ENCODE measurements at places on chromosomes 13 and 19.

DNA sequence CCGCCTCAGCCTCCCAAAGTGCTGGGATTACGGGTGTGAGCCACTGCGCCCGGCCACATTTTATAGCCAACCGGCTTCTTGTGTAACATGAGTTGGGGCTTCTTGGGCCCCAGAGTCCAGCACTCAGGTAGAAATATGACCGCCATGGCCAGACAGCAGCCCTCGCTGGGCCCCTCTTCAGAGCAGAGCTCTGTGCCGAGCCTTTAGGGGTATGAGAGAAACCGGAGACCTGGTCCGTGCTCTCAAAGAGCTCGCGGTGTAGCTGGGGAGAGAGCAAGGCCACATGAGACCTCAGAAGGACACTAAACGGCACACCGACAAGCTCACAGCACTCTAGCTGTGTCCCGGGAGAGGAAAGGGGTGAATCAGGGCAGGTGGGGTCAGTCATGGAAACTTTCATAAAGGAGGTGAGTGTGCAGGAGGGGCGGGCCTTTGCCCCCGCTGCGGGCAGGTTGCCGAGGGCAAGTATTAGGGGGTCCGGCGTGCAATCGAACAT, 15.8 kb downstream of the ACTN4 start:
- no peak for DNase-seq

DNA sequence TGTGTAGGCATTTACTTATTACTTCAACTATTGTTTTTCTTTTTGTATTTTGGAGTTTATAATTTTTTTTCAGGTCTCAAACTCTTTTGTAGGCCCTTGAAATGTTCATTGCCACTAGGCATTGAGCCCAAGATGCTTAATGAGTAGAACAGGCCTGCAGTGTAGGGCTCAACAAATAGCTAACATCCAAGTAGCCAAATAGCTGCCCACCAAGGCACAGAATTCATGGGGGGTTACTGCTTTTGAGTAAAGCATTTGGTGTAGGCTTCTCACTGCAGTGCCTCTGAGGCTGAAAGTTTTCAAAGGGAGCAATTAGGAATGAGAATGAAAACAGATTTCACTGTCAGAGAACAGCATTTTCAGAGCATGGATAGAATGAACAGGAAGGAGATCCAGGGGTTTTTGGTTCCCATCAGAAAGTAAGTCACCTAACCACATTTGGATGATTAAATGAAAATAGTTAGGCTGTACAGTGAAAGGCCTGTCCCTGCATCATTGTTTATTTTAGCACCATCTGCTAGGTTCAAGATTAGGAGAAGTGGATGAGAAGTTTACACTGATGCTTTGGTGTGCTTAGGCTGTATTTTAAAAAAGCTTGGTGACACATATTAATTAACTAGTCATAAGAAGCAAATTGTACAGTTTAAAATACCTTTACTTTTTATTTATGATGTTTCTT, 61.0 kb downstream of the EDNRB start:
- no peak for DNase-seq

GRCh38 chr13:40756042-40756441, 14.9 kb downstream of the MRPS31 start:
- DNase-seq = no peak

DNA sequence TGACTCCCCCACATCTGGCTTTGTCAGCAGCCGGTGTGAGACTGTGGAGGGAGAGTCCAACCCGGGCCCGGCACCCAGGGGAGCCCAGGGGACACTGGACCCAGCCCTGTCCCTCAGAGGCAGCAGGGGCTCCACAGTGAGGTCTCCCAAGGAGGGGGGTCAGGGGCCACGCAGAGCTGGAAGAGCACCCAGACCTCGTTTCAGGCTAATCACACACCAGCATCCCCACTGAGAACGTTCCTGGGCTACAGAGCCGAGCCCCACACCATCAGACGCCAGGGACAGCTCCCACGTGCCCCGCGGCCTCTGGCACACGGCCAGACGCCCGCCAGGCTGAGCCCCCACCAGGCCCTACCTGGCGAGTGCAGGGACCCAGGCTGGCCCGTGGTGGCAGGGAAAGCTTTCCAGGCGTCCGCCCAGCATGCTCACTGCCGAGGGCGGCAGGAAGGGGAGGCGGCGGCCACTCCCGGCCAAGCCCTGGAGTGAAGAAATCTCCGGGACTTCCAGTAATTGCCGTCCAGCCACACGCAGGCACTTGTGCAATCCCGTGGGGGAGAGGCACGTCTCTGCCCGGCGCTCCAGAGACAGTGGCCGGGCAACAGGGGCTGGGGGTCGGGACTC, 19.2 kb downstream of the SBNO2 start:
- no peak for DNase-seq

DNA sequence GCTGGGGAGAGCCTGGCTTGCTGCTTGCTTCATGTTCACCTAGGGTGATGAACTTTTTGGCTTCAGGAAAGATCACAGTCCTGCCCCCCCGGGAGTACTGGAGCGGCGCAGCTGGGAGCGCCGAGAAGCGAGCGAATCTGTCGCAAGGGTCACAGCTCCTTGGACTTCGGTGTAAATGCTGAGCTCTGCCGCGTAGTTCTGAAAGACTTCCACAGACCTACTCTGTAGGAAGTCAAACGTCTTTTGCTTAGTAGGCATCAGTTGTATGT, 2.7 kb downstream of the ING1 start:
- no peak for DNase-seq

DNA sequence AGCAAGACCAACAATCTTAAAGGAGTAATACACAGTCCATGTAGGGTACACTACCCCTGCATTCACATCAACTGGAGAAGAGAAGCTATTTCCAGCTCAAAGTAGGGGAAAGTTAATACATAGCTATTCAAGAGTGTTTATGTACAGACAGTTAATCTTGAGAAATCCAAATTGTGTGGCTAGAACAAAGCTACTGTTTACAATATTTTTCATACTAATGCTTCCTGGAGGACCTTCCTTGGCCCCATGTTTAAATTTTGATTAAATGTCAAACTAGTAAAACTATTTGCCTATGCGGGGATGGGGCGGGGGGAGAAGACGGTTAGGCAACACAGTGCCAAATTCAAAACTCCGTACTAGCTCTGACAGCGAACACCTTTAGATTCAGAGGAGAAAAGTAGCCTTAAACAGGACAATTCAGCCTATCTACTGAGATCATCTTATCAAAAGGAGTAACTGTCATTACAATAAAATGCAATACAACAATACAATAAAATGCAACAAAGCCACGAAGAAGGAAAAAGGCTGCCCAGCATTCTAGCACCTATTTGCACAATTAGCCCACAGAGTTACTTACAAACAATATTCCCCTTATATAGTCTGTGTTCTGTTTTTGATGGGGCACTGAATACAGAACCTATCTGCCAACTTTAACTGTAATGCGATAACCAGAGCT, 29.1 kb downstream of the BRD4 start:
- no peak for DNase-seq

GRCh38 chr19:33420821-33421220, 47.3 kb downstream of the CEBPG start:
- DNase-seq = no peak

DNA sequence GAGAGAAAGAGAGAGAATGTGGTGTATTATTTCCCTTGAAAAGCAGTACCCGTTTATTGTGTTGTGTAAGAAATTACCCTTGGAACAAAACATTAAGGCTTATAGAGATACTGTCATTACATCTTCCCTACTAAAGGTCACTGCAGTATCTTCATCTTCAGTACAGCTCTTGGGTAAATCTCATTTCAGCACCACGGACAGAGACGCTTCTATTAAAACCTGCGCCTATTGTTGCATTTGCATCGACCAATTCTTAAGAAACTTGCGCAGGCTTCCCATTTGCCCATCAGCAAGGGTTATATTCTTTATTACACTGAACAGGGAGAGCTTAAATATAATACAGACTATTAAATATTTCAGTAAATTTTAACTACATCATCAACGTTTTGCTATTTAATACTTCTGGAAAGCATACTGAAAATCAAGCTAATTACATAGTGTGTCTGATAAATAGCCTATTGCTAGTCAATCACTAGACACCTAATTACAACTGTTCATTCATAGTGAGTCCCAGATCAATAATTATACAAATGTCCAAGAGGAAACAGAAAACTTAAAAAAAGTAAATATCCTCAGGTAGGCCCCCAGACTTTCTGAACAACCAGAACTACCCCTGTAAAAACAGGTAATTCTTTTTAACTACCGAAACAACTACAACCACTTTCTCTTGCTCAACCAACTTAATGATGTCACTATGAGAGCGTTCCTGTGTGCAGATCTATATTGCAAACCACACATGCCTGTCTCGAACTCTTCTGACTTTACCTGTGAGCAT, 350.6 kb downstream of the LIG4 start:
- DNase-seq = no peak

DNA sequence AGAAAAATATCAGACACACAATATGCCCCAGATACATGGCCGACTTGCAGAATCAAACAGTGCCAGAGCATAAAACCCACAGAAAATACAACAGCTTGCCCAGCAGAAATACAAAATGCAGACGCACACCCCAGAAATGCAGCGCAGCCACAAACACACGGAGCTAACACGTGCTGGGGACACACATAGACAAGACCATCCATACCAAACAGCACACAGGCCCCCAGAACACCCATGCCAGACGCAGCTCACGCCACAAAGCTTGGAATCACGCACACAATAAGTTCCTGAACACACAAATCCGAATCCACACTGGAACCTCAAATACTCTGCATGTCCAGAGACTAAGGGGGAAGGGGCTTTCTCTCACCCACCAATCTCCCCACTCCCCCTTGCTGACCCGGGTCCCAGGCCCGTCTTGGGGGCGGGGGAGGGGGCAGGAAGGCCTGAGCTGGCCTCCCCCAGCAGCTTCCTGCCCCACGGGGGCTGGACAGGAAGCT, 17.2 kb downstream of the CCDC97 start:
- no peak for DNase-seq

- DNase-seq = no peak
Observed at GRCh38 chr13:29934531-29935308, 84.3 kb upstream of the UBL3 start.

GRCh38 chr19:5637971-5638370, 15.1 kb downstream of the SAFB start:
- DNase-seq = no peak

DNA sequence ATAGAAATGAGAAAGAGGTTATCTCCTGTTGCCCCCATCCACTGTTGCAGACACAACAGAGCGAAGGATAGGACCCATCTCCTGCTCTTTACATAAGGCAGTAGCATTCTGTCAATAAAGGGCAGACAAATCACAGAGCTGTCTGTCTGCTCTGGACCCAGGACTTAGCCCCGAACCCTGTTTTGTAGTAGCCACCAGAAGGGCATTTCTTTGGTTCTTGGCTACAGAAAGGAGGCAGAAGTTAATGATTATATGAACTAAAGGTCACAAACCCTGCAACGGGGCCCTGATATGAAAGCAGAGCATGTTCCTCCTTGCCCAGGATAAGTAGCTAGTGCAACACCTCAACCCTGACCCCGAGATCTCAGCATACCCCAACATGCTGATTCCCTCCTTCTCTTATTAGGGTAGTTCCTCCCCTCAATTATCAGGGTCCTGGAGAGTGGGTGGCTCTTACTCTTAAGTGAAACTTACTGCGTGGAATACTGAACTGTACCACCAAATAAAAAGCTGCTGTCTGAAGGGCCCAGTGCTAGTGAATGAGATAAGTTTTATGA, 680.4 kb upstream of the SPRY2 start:
- no peak for DNase-seq

GRCh38 chr19:50495020-50495531, 15.9 kb downstream of the JOSD2 start:
- DNase-seq = no peak

- DNase-seq = no peak
Observed at GRCh38 chr13:99301913-99302636, 5.1 kb downstream of the GPR183 start.

GRCh38 chr19:3382460-3383100, 16.2 kb downstream of the NFIC start:
- no peak for DNase-seq

DNA sequence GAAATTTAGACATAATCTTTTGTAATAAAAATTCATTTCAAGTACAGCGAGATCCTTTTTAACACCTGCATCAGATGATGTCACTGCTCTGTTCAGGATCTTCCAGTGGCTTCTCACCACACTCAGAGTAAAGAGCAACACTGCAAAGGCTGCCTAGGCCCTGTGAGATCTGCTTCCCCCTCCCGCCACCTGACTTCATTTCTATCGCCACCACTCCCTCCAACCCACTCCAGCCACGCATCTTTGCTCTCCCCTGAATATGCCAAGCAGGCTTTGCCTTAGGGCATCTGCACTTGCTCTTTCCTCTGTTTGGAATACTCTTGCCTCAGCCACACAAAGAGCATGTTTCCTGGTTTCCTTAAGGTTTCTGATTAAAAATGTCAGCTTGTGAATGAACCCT, 58.3 kb downstream of the MBNL2 start:
- DNase-seq = no peak

DNA sequence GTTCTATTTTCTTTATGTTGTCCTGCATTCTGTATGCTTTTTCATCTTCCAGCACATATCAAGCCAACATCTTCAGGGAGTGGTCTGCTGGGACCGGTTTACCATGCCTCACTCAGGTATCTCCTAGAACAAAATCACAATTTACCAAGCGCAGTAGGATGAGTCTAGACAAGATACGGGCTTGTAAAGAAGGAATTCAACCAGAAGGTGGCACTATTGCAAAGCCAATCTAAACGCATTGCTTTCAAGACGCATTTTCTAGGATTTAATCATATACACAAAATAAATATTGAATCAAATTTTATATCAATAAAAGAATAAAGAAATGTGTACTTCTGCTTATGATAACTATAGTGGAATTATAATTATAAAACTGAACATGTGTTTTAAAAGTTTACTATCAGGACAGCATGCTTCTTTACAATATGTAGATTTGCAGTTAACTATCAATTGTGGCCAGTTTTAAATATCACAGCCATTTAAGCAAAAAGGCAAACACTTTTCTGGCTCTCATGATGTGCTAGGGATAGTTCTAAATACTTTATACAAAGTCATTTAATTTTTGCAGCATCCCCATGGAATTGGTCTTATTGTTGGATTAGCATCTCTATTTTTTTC, 16.1 kb upstream of the TPP2 start:
- peak; percentile 48 for DNase-seq

- no peak for DNase-seq
Observed at GRCh38 chr13:39527961-39528660, 74.9 kb downstream of the LHFPL6 start.

DNA sequence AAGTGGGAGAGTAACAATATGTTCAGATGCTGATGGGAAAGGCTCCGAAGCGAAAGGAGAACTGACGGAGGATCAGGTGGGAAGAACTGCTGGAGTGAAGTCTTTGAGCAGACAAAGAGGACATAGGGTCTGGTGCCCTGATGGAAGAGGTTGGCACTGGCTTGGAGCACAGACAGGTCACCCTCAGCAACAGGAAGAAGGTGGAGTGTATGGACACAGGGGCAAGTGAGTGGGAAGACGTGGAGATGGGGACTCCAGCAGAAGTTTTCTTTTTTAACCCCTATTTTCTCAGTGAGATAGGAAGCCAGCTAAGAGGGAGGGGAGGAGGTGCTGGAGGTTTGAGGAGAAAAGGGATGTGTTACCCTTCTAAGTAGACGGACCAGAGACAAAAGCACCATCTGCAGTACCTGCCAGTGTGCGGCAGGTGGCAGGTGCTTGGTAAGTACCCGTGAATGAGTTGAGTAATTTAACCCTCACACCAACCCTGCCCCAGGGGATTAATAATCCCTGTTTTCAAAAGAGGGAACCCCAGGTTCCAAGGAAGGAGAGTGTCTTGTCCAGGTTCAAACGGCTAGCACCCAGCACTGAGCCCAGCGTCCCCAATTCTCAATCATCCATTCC, 11.2 kb downstream of the HAS1 start:
- DNase-seq = no peak

- no peak for DNase-seq
Observed at GRCh38 chr13:97904059-97904458, 49.4 kb upstream of the IPO5 start.

Data from stimulated activated CD4-positive, alpha-beta T cell treated with anti-CD3 and anti-CD28 coated beads, Interleukin-4, amount 100 ng/mL, for 24 hours (primary cell).